ENCODE measurements at places on chromosomes 1 and 21. TPM values are rescaled to one million over a fixed set of nuclear protein-coding genes. Genes with fewer than 3 reads are reported as not detected.

GRCh38 chr1:23209770-23210169 lies 7.5 kb downstream of the HTR1D start:
- DNase-seq: no peak

- no peak for DNase-seq
These were observed 221.0 kb upstream of the MAP1LC3C start for GRCh38 chr1:242219905-242220304.

Gene RAB25
- polyA plus RNA-seq: not detected

Gene PDPN
- polyA plus RNA-seq: 0.18 TPM

Measured in BJ (cell line).